ENCODE measurements at places on chromosomes 6 and 20.

DNA sequence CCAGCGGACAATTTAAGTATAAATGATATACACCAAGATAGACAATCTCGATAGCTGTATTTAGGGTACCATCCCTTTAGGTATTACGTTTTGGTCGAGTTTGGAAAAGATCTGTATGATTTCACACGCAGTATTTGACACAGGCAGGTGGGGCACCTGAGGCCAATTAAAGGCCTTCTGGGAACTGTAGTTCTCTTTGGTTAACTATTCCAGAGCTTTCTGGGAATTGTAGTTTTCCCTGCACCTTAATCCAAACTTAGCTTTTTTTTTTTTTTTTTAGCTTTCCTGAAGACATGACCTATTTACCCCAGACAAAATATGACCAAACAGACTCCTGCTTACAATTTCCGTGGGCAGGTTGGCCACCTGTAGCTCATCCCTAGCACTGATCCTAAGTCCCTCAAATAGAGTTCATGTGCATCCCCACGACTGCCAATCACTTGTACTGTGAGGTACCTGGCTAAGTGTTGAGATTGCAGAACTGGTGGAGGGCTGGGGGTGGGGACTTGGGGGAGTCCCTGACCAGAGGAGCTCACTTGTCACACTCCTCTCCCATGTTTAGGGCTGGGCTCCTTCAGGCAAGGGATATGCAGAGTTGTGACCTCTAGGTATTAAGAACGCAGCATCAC lies 999 bp upstream of the EHMT2 start:
- no peak for DNase-seq

- no peak for DNase-seq
These were observed 98.9 kb downstream of the PDSS2 start for GRCh38 chr6:107360476-107360875.

- no peak for DNase-seq
These were observed 749.3 kb downstream of the TENT5A start for GRCh38 chr6:81003156-81003555.

GRCh38 chr20:59690101-59690500 lies 85.8 kb downstream of the PHACTR3 start:
- no peak for DNase-seq

DNA sequence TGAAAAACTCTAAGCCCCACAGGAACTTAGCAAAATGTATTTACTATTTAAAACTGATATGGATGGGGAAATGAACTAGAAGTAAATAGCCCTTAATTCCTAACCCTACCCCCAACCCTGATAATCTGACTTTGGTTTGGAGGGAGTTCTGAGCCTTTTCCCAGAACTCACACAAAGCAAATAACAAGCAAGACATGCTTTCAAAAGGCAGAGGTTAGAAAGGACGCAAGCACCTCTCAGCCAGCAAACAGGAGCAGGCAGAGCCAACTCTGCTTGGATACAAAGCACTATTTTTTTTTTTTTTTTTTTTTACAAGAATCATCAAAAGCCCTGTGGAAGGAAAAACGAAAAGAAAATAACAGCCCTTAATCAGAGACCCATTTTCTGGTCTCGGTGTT lies 58.7 kb downstream of the SLC22A23 start:
- no peak for DNase-seq

GRCh38 chr6:165298402-165298801 lies 11.0 kb downstream of the C6orf118 start:
- no peak for DNase-seq

- DNase-seq: no peak
These were observed 147.8 kb downstream of the PHACTR3 start for GRCh38 chr20:59752101-59752586.

GRCh38 chr6:12164508-12164770 lies 125.7 kb upstream of the EDN1 start:
- no peak for DNase-seq

- DNase-seq: no peak
These were observed 6.2 kb downstream of the BPIFB3 start for GRCh38 chr20:33059741-33060390.

DNA sequence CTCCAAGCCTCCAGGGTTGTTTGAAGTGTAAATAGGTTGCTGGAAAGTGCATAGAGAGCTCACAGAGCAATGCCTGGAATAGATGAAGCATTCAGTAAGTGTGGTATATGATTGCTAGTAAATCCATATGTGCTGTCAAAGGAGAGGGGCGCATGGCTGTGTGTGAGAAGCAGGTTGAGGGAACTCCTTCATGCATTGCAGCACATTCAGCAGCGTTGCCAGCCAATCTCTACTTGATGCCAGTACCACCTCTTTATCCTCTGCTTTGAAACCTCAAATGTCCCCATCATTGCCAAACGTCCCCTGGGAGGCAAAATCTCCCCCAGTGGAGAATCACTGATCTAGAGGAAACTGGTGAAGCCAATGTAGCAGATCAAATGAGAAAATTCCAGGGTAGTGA lies 82.7 kb upstream of the RALGAPA2 start:
- DNase-seq: no peak

- no peak for DNase-seq
These were observed 454.8 kb downstream of the PHF3 start for GRCh38 chr6:64090352-64090751.

DNA sequence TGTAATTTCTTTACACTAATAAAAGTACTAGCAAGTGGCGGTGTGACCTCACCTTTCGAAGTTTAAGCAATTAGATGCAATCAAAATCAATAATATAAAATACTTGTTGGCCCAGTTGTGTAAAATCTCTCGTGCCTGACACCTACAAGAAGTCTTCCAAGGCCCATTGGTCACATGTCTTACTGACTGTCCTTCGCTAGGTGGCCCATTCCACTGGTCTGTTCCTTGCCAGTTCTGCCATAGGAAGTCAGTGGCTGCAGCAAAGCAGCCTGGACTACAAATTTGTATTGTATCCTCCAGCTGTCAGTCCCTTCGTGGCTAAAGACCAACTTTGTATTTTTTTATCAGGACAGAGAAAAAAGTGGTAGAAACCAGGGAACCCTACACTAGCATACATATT lies 61.8 kb downstream of the CYB5R4 start:
- DNase-seq: no peak

DNA sequence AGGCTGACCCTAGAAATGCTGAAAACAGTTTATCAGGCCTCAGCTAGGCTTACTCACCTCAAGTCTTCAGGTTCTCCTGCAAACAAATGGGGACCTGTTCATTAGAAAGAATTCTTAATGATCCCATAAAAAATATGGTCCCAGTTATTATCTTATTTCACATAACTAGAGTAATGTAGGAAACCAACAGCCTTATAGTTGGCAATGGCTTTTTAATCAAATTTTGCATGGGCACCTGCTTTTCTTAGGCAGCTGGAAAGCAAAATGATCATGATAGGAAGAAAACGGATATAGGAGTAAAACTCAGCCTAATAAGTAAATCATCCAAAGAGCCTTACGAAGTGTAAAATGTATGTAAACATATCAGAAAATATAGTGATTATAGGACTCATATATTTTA lies 1.3 kb downstream of the NRSN1 start:
- no peak for DNase-seq

DNA sequence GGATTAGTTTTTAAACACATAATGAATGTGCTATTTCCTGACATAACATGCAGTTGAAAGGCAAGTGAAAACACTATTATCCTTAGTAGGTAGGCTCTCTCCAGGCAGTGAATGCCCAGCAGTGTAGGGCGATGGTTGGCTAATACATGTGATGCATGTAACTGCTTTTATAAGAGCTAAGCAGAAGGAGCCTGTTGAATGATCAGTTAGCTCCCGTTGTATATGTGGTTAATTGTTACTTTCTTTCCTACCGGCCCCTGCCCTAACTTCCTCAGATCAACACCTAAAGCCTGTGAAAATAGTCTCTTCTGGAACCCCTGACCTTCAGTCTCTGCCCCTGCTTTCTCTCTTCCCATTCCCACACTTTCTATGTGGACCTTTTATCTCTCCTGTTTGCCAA lies 10.5 kb downstream of the SOX4 start:
- no peak for DNase-seq

DNA sequence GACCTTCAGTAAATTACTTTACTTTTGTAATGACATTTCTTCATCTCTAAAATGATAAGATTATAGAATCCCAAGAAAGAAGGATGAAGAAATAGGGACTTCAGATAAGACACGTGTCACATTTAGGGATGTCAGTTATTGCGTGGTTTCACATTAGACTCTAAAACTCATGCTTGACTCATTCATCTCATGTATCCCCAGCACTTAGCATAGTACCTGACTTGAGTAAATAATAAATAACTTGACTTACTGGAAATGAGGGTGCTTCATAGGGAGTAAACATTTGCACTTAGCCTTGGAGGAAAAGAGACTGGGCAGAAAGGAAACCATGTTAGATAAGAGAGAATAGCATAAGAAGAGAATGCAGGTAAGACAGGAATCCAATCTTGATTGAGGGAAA lies 37.2 kb downstream of the VTA1 start:
- DNase-seq: no peak

- DNase-seq: no peak
These were observed 183.1 kb downstream of the UBE3D start for GRCh38 chr6:82882363-82883023.
